Mucosa of gallbladder (tissue), 1 donor: ENCODE measurements at places on chromosomes 3 and 15. TPM values are rescaled to one million over a fixed set of nuclear protein-coding genes. Genes with fewer than 3 reads are reported as not detected.

Gene CHRNA5
- 20.3 TPM for total RNA-seq

Gene SERPINI2
- total RNA-seq, result 0.23 TPM

DNA sequence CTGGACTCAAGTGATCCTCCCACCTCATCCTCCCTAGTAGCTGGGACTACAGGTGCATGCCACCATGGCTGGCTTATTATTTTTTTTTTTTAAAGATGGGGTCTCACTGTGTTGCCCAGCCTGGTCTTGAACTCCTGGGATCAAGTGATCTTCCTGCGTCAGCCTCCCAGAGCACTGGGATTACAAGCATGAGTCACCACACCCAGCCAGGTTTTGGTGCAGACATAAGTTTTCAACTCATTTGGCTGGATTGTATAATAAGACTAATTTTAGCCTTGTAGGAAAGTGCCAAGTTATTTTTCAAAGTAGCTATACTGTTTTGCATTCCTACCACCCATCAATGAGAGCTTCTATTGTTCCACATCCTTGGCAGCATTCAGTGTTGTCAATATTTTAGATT, 32.1 kb downstream of the BUB1B start:
- DNase-seq, result no peak

DNA sequence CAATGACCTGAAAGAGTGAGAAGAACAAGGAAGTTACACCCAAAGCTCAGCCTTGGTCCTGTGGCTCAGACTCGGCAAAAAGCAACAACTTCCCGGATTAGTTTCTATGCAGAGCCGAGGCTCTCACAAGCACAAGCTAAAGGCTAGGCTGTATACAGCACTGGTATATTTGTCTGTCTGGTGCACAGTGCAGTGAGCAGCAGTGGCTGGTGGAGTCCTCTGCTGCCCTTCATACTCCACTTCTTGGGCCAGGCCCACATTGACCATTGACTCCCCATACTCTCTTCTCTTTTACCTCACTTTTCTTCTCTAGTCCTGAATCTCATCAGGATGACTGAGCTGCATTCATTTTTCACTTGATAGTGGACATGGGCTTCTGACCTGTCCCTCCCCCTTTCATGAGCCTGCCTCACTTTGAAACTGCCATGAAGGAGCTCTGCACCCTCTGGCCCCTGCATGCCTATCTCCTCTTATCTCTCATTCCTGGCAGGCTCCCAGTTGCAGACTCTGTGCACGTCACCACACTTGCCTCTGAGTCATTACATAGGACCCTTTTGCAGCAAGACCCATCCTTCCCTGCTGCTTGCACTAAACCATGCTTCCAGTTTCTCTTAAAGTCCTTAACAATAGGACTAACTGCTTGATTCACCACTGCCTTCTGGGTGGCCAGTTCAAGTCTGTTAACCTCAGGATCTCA, 379.3 kb downstream of the NTRK3 start:
- DNase-seq, result no peak

GRCh38 chr3:106963442-106963841, 413.8 kb upstream of the CCDC54 start:
- DNase-seq, result no peak
